ENCODE measurements at places on chromosomes 3 and 15.

DNA sequence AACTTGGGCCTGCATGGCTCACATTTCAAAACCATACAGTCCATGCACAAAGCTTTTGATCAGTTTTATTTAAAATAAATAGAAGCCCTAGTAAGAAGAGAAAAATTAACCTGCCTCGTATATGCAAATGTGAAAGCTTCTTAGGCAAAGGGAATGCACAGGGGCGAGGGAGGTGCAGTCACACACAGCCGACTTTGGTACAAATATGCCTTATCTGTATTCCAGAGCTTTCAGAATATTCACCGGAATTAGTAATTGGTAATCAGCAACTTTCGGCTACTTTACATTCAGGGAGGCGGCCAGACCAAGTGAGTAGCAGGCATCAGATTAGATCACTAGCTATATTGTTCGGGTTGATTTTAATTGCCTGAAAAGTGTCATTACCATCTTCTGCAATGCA, 7.5 kb downstream of the CNTN3 start:
- DNase-seq: no peak

DNA sequence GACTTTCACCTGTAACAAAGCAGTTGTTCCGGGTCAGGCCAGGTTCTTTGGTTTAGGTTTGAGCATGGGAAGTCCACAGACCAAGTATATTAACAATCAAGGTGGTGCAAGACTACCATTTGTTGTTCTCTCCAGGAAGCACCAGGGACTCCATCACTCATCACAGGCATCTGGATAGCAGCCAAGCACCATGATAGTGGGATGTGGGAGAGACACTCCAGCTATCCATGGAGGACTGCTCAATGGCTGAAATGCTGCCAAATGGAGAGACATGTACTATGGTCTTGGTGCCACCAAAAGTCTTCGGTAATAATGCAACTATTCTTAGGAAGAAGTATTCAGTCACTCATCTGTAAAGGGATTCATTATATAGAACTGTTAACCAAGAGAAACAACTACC, 143.0 kb downstream of the TNIK start:
- DNase-seq: no peak

DNA sequence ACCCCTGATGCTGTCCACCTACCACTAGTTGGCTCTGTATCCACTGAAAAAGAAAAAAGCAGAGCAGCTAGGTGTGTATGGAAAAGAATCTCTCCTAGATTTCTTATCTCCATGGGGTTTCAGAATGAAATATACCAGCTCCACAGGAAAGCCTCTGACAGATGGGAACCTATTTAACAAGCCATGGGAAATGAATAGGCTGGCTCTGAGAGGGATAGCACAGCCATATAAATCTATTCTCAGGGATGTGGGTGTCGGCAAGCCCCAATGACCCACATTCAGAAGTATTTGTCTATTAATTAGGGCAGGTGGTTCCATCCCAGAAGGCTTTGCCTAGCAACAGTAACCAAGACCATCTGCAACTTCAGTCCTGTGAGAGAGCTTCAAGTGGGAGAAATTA, 694.1 kb downstream of the AGBL1 start:
- no peak for DNase-seq

DNA sequence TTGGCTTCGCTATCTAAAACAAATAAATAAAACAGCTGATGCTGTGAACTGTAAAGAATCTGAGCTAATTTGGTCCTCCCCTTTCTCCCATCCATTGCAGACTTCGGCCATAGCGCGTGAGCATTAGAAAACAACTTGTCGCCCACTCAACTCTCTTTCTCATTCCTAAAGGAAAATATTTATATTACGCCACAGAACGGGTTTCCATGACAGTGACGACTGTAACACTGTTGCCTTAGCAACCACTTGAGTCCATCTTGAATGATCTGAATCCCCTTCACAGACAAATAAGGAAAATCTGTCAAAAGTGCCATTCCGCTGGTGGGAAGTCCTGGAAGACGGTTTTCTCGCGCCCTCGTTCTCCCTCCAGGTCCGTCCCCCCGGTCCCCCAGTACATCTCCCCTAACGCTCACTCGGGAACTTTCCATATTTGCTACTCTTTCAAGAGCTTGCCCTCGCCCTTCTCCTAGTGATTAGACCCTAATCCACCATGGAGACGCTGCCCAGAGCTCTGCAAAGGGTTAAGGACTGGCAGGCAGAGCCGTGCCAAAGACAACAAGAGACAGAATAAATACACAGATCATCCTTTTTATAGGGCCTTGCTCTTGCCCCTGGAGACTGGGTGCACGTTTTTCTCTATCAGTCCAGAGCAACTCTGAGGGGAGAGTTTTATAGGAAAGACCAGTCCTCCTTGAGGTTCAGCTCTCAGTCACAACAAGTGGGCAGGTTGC, 50.5 kb downstream of the CRYGS start:
- peak; percentile 33 for DNase-seq

DNA sequence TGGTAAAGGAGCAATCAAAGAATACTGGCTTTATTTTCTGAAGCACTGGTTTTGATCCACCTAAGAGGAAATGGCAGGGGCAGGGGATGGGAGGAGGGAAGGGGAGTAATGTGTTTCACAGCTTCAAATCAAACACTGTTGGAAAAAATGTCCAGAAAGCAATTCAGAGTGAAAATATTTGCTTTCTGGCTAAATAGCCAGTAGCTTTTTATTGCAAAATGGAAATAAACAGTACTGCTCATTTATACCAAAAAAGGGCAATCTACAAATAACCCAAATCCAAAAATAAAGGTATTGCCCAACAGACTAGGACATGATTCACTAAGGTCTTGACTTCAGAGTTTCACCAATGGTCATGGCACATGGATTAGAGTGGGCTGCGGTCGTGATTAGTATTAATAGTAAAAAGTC, 279.3 kb upstream of the THBS1 start:
- DNase-seq: no peak

DNA sequence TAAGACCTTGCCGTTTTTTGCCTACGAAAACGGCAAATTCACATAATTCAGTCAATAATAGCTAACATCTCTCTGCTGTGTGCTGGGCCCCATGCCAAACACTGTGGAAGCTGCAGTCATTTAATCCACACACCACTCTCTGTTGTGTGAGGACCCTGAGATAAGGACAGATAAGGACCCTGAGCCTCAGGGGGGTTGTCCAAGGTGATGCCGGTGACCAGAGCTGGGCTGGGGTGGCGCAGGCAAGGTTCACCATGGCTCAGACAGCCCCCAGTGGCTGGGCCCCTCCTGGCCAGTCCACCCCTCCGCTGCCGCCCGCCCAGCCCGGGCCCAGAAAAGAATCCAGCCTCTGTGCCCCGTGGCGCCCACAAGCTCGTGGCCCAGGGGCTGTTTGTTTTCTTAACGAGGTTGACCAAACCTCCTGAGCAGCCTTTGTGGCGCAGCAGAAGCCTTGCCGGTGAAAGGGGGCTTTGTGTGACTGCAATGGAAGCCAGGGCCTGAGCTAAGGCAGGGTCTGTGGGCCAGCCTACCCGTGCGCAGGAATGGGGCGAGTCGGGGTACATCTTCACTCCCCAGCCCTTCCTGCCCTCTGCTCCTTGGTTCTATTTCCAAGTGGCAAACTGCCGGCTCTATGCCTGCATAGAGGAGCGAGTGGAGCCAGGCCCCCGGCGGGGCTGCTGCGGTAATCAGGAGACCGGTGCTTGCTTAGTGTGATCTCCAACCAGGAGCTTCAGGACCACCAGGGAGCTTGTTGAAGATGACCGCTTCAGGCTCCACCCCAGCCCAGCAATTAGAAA, 4.4 kb upstream of the SNX22 start:
- no peak for DNase-seq

- DNase-seq: no peak
These were observed 28.4 kb downstream of the DNAJC19 start for GRCh38 chr3:180961087-180961486.

DNA sequence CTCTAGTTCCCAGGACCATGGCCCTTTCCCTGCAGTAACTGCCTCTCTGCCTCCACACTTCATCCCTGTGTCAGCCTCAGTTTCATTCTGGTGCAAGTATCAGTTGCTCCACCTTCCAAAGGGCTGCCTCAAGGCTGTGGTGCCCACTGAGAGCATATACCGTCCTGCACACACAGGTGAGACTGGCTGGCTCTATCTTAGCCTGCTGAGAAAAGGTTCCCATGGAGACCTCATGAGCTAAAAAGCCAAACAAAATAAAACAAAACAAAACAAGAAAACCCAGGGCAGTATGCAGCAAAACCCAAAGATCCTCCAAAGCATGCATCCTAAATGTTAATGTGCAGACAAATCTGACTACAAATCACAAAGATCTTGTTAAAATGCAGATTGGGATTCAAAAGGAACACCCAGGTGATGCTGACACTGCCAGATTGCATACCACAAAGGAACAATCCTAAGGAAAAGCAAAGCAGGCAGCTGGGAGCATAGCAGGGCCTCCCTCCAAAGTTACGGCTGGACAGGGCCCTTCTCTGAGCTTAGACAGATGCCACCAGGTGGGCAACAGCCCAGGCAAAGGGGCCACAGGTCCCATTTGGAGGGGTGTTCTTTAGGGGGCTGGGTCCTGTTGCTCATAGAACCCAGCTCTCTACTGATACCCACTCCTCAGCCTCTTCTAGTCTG, 76.3 kb upstream of the SLCO2A1 start:
- no peak for DNase-seq

DNA sequence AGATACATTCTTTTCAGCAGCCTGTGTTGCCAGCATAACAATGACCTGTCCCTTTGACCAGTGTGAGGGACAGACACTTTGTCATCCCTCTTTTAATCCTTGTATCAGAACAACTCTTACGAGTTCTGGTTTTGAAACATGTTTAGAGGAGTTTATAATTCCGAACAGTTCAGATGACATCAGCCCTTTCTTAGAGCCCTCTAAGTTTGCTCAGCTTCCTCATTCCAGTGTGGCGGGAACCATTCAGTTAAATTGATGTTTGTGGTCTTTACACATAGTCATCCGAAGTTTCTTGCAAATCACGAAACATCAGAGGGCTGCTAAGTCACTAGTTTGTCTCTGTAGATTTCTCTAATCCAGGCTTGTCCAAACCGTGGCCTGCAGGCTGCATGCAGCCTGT, 102.5 kb downstream of the AKAP13 start:
- peak; percentile 27 for DNase-seq

- DNase-seq: no peak
These were observed 3.0 kb upstream of the NMB start for GRCh38 chr15:84661001-84661400.

GRCh38 chr3:195312714-195313113, 41.8 kb upstream of the XXYLT1 start:
- DNase-seq: no peak

GRCh38 chr15:79045041-79045440, 45.5 kb downstream of the RASGRF1 start:
- DNase-seq: no peak

DNA sequence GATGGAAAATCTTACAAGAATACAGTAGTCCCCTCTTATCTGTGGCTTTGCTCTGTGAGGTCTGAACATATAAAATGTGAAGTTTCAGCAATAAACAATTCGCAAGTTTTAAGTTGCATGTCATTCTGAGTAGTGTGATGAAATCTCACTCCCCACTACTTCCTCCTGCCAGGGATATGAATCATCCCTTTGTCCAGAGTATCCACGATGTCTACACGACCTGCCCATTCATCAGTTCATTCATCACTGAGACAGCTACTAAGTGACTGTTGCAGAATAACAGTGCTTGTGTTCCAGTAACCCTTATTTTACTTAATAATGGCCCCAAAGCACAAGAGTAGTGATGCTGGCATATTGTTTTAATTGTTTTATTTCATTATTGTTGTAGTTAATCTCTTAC, 489.2 kb upstream of the UBE2E2 start:
- DNase-seq: peak; percentile 27

GRCh38 chr3:46854555-46854991, 8.7 kb downstream of the MYL3 start:
- no peak for DNase-seq

DNA sequence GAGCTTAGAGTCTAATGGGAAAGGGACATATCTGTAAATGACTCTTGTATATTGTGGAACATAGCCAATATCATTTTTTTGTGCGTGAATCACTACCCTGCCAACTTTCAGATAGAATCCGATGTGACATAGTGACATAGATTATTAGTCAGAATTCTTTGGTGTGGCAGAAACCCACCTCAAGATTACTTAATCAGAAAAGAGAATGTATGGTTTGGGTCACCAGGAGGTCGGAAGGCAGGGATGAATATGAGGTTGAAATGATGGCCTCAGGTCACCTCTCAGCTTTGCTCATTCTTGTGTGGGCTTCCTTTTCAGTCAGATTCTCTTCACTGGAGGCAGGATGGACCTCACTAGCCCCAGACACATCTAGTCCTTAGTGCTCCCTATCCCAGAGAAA, 41.4 kb downstream of the SNAPC5 start:
- DNase-seq: no peak

- DNase-seq: no peak
These were observed 80.9 kb upstream of the ARHGEF26 start for GRCh38 chr3:154040283-154040682.

DNA sequence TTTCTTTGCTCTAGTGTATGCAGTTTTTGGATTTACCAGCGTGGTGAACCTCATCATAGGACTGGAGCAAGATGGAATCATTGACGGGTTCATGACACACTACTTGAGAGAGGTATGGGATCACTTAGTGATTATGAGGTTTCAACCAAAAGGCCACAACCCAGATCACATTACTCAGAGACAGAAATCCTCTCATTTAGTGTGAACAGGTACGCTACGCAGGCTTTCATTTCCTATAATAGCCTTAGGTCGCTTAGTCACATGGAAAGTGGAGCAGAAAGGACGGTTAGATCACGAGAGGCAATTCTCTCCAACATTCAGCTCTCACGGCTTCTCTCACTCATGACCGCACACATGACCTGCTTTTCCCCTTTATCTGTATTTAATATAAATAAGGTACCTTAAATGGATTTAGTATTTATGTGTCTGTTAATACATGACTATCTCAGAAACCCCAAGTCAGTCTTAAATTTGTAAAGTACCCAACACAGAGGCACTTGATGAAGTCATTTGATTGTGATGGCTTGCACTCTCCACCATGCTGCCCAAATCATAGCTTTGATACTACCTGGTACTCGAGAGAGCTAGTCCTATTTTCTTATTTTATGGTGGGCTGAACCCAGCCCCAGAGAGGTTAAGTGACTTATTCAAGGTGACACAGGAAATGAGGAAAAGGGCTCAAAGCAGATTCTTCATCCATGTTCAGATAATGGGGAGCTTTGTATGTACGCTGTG, 8.6 kb downstream of the TM6SF1 start:
- DNase-seq: no peak

DNA sequence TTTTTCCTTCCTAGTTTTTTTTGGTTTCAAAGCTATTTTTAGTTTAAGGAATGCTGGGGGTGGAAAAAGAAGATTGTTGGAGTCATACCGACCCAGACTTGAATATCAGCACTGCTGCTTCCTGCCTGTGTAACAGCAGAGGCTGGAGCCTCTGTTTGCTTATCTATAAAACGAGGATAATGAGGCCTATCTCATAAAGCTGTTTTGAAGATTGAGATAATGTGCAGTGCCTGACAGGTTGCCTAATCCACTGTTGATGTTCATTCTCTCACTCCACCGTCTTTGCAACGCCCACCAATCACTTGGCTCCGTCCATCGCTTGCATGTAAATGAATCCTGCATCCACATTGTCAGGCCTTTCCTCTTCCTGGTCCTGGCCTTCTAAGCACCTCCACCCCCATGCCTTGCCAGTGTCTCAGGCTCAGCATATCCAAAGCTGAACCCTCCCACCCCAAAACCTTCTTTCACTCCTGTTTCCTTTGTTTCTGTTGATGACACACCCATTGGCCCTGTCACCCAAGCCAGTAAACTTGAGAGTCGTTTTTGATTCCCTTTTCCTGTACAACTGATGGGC, 94.9 kb downstream of the MEX3B start:
- no peak for DNase-seq

Measured in MG63 (cell line).